Omental fat pad (tissue), 4 donors: ENCODE measurements at places on chromosomes 3 and 15. TPM values are rescaled to one million over a fixed set of nuclear protein-coding genes. Genes with fewer than 3 reads are reported as not detected.

DNA sequence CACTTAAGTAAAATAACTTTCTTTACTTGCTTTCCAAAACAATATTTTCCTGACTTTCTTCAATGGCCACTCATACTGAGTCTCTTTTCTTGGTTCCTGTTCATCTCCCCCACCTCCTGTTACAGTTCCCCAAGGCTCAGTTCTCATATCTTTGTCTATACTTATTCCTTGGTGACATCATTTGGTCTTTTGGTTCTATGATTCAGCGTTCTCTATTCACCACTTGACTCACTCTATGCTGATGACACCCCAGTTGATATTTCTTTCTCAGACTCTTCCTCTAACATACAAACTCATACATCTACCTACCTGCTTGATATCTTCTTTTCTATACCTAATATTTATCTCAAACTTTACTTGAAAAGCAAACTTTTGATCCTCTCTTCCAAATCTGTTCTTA is 85.0 kb upstream of the P3H2 start:
- no peak for DNase-seq

DNA sequence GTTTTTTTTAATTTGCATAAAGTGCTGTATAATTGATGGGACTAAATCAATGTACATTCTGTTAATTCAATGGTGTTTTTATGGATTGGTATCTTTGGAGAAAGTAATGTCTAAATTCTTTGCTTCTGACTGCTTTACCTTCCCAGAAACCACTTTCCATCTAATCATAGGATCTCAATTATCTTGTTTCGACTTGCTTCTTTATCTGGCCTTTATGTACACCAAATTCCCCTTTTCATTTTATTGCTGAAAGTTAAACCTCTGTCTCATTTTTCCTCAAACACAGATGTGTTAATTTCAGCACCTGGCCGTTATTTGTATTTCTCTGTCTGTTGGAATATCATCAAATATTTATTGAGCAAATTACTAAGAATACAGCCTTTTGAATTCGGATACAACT is 287.3 kb upstream of the GBE1 start:
- no peak for DNase-seq

GRCh38 chr3:51102396-51102795 is 282.7 kb upstream of the MANF start:
- DNase-seq = no peak

GRCh38 chr15:40063563-40064011 is 24.6 kb upstream of the SRP14 start:
- no peak for DNase-seq

DNA sequence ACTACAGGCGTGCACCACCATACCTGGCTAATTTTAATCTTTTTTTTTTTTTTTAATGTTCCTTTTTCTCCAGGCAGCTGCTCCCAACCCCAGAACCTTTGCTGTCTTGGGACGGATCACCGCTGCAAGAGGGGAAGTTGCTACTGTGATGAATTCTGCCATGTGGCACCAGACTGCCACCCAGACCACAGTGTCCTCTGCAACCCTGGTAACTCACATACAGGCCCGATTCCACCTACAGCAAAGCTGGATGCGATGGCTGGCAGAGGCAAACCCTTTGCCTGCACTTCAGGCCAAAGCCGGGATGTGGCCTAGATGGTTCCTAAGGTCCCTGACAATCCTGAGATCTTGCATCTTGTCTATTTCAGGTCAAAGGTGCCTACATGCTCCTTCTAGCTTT is 12.7 kb upstream of the MUC20 start:
- no peak for DNase-seq

DNA sequence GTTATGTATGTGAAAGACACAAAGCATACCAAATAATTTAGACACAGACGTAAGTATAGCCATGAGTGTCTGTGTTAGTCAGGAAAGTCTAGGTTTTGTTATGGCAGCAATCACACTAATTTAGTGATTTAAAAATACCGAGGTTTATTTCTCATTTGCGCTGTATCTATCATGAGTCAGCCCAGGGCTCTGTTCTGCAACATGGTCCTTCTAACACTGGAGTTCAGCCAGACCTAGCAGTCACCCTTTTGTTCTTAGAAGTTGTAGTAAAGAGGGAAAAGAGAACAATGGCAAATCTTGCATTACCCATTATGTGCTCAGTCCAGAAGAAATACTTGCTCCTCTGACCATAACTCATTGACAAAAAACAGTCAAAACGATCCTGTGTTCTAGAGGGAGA is 311.5 kb downstream of the NLGN1 start:
- DNase-seq = no peak

DNA sequence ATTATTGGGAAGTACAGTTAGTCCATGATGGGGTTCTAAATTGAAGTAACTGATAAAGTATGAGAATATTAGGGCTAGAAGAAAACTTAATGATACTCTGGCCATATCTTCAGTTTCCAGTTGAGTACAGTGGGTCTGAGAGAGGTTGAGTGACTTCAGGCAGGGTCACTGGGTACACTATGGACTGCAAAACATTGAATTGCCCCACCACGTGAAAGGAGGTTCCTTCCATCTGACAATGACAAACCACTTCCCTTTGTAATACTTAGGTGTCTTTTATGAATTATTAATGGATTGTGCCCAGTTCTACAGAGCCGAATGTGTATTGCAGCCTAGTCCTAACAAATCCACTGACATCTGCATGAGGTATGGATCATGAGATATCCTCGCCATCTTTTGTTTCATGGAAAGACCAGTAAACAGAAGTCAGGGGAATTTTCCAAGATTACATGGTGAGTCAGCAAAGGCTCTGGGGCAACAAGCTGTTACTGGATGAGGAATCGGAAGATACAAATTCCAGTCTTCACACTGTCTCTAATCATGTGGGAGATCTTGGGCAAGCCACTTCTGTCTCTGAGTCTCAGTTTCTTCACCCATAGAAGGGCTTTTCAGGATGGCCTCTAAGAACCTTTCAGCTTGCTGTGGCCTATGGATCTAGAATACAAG is 66.5 kb upstream of the BCL6 start:
- no peak for DNase-seq

GRCh38 chr3:48915296-48915695 is 3.3 kb upstream of the ARIH2 start:
- no peak for DNase-seq

- DNase-seq = no peak
Measured at GRCh38 chr15:44045217-44045616, 149.9 kb downstream of the FRMD5 start.

GRCh38 chr3:60746695-60747416 is 504.4 kb downstream of the FHIT start:
- DNase-seq = no peak

DNA sequence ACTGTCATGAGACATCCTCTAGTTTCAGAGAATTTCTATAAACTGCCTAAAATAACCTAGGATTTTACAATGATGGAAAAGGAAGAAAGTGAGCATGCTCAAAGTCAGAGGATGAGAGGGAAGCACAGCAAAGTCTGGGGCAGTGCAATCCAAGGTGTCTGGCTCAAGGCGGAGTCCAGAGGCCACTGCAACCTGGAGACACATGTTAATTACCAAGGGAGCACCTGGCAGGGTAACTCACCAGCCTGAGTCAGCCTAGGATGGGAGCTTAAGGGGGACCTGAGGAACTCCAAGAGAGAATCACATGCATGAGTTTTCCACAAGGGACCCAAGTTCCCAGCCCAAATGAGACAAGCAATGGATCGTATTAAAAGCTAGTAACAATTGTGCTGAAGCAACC is 49.8 kb downstream of the PLD1 start:
- DNase-seq = no peak

- DNase-seq = no peak
Measured at GRCh38 chr3:138297876-138298275, 31.8 kb downstream of the NME9 start.

GRCh38 chr15:42577514-42578031 is 2.2 kb downstream of the STARD9 start:
- DNase-seq = no peak

ZNF710 gene
- total RNA-seq = 6.5 TPM

DNA sequence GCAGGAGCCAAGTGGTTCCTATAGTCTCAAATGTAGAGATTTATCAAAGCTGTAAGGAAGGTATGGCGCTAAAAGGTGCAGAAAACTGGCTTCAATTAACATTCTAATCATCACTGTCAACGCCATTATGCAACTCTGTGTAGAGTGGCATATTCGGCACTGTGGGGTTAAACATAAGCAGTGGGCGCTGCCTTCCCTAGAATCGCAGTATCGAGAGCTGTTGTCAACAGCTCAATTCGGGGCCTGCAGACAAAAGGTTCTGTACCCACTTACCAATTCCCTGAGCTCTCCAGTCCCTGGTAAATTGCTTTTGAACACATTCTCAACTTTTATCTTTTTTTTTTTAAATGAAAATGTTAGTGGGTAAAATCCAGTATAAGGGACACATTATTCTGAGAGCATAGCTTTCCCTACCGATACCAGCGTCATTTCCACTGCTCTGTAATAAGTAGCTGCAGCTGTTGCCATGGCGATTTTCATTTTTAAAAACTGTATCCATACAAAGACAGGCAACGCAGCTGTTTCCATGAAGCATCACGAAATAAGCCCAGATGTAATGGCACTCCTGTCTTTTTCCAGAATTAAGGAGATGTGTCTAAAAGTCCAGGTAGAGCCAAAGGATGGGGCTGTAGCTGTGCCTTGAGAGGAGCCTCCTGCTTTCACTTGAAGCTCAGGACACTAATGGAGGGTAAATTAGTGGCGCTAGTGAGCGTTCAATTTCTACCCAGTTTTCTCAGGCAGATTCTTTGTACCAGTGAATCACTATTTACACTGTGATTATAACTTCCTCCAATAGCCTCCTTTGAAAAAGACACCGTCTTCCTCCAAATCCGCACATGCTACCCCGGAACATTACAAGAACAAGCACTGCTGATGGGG is 250.3 kb downstream of the SLC9A9 start:
- DNase-seq = no peak

DNA sequence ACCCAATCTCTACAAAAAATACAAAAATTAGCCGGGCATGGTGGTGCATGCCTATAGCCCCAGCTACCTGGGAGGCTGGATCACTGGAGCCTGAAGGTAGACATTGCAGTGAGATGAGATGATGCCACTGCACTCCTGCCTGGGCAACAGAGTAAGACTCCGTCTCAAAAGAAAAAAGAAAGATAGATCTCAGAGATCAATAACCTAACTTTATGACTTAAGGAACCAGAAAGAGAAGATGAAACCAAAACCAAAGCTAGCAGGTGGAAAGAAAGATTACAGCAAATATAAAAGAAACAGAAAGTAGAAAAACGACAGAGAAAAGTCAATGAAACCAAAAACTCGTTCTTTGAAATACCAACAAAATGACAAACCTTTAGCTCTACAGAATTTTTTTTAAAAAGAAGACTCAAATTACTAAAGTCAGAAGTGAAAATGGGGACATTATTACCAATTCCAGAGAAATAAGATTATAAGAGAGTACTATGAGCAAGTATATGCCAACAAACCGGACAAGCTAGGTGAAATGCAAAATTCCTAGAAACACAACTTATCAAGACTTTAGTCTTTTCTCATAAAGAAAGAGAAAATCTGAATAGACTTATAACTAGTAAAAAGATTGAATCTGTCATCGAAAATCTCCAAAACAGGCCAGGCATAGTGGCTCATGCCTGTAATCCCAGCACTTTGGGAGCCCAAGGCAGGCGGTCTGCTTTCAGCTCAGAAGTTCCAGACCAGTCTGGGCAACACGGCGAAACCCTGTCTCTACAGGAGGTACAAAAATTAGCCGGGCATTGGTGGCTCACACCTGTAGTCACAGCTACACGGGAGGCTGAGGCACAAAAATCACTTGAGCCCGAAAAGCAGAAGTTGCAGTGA is 35.0 kb downstream of the ACAP2 start:
- DNase-seq = no peak

GRCh38 chr3:150035301-150035779 is 64.6 kb upstream of the PFN2 start:
- no peak for DNase-seq

VWA5B2 gene
- total RNA-seq = not detected

- no peak for DNase-seq
Measured at GRCh38 chr3:150933473-150933995, 28.3 kb upstream of the MINDY4B start.

DNA sequence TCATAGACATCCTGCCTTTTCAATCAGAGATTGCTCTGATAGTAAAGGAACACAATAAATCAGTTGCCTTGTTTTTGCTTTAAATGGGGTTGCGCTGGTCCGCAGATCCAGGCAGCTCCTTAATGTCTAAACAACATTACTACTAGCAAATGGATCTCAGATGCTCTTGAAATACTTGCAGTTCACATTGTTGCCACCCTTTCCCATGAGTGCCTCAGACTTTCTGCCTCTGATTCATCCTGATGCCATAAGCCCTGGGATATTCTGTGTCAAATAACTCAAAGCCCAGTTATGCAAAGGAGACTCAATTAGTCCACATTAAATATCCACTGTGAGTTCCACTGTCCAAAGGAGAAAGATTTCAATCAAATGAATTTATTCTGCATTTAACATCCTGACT is 196.7 kb downstream of the PLCH1 start:
- no peak for DNase-seq

DNA sequence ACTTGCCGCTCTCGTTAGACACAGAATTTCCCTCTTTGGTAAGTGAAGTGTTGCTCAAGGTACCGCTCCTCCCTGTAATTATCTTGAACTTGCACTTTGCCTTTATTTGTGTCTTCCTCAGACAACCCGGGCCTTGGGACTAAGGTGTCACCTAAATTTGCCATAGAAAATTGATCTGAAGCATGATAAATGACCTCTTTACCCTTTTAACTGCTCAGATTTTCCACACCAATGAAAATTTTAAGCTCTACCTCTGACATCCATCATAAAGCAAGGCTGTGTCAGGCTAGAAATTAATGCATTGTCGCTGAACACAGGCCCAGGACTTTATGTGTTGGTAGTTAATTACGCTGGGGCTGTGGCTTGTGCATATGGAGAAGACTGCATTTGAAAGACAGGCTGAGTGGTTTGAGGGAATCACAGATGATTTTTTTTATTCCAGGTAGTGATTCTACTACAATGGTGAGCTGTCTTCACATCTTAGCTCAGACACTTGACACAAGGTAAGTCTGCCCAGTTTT is 199.6 kb upstream of the CHRM5 start:
- DNase-seq = no peak

GRCh38 chr3:30231277-30232141 is 374.9 kb upstream of the TGFBR2 start:
- no peak for DNase-seq

ZBED2 gene
- not detected for total RNA-seq

GRCh38 chr15:66803182-66803729 is 101.2 kb downstream of the SMAD6 start:
- peak; percentile 69 for DNase-seq

DNA sequence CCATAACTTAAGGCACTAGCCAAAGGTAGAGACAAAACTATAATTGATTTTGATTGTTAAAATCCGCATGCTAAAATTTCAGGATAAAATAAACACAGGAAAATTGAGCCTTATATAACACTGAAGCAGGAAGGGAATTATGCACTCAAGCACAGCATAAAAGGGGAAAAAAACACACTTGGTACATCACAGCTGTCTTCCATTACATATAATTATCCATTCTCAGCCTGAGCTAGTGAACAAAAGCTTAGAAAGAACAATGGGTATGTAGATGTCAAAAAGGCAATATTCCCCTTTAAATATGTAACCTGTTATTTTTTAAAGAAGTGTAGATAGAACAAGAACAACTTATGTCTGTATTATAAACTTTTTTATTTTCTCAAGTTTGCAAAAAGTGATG is 899.2 kb downstream of the ROBO1 start:
- no peak for DNase-seq

ISG20 gene
- 22.7 TPM for total RNA-seq
